Stimulated activated CD4-positive, alpha-beta T cell treated with anti-CD3 and anti-CD28 coated beads, Interleukin-4, amount 100 ng/mL, for 4 hours (primary cell): ENCODE measurements at places on chromosomes 7 and 10.

DNA sequence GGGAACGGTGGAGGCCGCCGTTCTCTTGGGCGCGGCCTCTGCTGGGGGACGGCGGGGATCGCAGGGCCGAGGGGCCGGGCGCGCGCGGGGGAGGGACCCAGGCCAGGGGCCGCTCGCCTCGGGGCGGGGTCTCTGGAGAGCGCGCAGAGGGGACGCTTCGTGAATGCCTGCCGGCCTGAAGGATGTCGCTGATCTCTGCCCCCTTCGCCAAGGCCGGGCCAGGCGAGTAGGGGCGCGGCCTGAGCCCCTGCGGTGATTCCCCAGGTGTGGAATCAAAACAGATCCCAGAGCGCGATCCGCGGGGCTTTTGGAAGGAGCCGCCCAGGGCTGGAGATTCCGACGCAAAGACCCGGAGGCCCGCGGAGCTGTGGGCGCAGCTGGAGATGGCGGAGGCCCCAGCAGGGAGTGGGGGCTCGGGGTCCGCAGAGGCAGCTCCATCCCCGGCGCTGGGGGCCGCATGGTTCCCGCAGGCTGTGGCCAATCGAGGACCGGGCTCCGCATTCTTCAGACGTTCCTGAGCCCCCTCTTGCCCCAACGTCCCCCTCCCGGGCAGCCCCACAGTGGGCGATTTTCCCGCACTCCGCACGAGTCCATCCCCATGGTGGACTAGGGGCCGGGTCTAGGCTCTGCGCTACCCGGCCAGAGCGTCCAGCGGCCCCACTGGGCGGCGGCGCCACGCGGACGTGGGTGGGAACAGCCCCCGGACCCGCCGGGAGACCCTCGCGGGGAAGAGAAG, 166.0 kb downstream of the ACTR3B start:
- no peak for DNase-seq

DNA sequence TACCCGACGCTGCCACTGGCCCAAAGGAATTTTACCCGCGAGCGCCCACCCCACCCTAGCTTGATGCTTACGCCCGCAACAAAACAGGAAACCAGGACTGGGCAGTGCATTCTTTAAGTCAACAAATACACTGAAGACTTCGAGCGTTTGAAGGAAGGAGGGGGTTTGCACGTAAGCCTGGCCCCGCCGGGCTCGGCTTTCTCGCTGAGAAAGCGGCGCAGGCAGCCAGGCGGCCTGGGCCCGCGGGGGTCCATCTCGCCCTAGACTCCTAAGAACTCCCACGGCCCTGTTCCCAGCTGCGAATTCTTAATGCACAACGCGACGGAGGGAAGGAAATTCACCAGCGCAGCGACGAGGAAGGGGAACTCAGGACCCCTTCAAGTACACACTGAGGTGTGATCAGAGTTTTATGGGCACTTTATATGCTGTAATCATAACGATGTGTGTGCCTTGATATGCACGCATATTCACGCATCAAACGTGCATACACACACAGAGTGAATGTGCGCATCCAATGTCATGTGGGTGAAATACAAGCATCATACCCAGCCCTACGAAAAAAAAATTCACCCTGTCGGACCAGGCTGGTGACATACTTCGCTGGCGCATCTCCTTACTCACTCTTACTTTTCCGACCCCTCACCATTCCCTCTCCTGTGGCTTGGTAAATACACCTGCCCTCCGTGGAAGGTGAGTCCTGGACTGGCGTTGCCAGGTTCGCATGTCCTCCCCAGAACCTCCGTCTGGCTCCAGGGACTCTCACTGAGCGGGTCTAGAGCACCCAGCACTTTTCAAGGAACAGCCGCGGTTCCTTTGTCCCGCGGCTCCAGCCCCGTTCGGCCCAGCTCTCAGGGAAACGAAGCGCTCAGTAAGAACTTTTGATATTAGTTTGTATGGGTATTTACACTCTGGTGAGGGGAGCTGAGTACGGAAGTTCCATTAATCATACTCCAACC, 5.7 kb upstream of the HOXA13 start:
- no peak for DNase-seq

DNA sequence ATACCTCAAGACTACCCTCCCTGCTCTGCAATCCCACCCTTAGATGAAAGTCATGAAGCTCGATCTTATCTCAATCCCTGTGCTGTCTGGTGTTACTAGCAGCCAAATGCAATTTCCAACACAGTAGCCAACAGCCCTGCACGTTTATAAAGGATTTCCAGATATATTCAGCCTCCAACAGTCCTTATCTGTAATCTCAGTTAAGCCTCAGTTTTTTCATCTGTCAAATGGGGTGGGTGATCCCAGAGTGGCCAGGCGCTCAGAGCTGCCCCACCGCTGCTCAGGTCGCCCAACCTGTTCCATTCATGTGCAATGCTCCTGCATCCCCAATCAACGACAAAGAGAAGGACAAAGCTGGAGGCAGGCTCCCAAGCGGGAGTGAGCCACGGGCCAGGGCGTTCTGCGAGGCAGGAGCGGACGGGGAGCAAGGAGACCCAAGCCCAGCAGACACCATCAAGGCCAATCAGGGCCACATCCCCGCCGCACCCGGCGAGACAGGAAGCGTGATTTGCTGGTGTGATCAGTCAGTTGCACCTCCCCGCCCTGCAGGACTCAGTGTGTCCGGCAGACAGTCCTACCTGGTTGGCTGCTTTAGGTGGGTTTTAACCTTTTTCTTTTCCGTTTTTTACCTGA, 19.7 kb downstream of the PDGFA start:
- DNase-seq, result no peak

GRCh38 chr10:98919899-98920298, 315.8 kb downstream of the HPSE2 start:
- no peak for DNase-seq

- DNase-seq, result peak; percentile 46
Observed at GRCh38 chr10:87761892-87762291, 56.1 kb downstream of the ATAD1 start.

DNA sequence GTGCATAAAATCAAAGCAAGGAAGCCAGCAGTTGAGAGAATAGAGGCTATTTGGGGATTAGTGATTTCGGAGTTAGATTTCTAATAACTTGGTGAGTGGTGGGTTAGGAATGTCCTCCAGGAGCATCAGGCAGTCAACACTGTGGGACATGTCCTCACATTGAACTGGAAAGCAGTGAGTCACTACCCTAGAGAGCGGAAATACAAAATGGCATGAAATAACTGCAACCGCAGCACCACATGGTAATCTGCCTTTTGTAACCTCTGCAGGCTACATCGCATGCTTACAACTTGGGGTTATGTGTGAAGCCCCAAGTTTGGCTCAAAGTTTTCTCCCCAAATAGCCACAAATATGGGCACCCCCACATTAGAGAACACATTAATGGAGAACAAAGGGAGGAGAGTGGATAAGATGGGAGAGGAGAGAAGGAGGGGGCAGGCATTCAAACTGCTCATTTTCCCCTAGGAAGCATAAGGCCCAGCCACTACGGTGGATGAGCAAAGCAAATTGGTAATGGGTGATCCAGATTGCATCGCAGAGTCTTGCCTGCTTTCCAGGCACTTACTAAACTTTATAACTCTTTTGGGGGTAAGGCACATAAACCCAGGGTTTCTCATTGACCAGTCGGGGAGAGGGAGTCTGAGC, 22.0 kb upstream of the SLF2 start:
- no peak for DNase-seq

DNA sequence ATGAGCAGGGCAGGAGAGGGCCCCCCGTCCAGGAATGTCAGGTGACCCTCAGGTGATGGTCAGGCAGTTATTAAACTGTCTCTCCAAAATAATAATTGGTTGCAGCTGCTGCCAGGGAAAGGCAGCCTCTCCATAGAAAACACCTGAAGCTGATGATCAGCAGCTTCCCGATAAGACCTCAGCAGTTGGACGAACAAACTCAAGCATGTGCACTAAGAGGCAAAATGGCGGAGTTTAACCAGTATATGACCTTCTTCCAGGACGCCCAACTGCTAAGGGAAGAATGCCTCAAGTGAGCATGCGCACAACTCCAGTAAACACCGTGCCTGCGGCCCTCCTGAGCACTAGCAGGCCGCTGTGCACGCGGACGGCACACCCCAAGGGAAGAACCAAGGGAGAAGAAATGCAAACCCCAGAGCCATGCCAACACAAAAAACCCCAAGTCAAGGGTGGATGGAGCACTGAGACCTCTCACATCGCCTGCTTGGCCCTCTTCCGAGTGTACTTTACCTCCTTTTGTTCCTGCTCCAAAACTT, 38.9 kb upstream of the ADARB2 start:
- DNase-seq, result no peak

DNA sequence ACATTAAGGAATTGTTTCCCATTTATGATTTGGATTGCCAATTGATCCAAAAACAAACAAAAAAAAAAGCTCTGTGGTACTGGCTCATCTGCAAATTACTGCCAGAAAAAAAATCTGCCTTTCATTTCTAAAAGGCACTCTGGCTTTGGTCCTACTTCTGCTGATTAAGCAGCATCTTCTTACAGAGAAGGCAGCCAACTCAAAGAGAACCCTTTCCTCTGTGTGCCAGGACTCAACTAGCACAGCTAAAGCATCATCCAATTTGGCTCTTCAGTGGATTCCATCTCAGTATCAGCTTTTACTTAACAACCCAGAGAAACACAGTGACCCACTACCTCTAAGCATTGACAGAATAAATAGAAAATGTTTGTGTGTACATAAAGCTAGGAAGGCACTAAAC, 80.6 kb downstream of the GSAP start:
- DNase-seq, result no peak

GRCh38 chr7:74272305-74273038, 16.7 kb upstream of the CLIP2 start:
- no peak for DNase-seq

DNA sequence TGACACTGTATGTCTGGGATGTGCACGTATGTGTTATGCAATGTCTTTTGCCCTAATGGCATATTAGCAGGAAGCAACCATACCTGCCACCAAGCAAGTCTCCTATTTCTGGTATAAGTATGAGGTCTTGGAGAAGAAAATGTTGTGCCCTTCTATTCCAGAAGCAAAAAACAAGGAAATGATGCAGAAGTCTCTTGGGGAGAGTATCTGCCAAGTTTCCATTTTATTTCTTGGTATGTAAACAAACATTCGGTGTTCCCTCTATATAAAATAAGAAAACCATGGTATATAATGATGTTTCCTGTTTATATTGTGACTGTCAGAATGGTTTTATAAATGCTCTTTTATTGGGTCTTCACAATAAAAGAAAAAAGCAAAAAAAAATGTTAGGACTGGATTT, 19.3 kb upstream of the MYO3A start:
- DNase-seq, result no peak

- DNase-seq, result no peak
Observed at GRCh38 chr10:27792216-27792615, 46.6 kb upstream of the MKX start.

DNA sequence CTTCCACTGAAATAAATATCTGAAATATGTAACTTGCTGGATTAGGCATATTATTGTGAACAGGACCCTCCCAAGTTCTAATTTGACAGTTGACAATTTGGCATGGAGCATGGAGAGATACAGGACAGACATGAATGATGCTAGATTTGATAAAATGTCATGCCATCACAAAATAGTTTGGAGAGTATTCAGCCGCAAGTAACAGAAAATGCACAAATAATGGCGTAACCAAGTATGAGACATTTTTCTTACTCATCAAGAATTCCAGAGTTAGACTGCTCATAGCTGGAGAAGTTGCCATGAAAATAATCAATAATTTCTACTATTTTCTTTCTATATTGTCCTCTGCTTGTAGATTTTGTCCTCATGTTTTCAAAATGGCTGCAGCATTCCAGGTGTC, 45.5 kb upstream of the GPAM start:
- no peak for DNase-seq

DNA sequence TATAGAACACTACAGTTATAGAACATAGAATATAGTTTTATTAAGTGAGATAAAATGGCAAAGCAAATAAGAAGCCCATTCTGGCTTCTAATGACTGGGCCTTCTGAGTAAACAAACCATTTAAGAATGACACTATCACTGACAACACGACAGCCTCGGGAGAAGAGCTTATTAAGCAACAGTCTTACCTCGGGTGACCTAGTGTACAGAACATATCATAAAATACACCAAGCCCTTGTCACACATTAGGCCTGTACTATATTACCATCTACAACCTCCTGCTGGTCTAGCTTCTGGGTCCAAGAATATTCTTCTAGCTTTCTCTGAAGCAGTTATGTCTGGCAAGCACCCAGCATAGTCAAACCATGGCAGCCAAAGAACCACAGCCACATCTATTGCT, 32.0 kb downstream of the CCDC186 start:
- DNase-seq, result no peak

GRCh38 chr10:110737886-110738634, 93.9 kb downstream of the RBM20 start:
- DNase-seq, result no peak

- no peak for DNase-seq
Observed at GRCh38 chr10:13810568-13810967, 223.8 kb downstream of the PRPF18 start.

DNA sequence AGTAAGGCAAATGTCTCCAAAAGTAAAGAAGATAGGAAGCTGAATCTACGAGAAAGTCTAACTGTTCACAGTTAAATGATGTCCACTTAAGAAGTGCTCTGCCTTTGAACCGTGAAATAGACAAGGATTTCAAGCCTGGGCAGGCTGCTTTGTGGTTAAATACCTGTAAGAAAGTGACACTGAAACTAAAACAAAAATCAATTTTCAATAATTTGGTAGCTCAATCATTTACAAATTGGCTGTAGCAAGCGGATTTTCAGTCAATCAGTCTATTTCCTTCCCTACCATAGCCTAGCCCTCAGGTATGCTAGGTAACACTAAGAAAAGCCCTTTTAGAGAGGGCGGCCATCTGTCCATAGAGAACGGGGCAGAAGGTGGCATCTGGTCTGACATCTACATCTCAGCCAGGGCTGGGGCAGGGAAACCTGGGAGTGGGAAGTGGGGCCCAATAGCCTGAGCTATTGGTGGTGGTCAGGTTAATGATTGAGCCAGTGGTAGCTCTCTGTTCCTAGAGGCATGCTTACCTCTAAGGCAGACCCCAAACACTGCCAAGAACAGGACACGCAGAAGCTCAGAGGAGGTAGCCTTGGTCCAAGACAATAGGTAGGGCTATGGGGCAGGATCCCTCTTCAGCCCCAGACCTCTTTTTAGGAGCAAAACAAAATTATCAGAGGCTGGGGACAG, 223.2 kb downstream of the CCSER2 start:
- no peak for DNase-seq

DNA sequence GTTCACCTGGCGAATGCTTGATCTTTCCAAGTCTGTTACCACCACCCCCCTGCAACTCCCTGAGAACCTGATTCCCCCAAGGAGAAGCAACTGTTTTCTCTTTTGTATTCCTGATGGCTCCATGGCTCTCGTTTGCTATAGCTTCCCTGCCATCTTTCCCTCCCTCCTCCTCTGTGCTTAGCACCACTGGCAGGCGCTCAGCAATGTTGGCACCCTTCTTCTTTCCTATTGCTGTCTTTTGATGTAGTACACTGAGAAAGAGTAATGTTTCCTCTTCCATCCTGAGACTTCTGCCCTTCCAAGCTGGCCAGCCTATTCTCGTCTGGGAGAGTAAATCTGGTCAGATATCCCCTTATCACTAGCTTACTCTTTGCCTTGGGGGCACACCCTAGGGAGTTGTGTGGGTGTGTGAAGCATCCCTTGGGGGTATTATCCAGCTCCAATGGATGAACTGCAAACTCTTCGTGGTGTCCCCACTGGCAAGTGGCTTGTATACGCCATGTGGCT, 74.0 kb downstream of the BMPER start:
- no peak for DNase-seq

GRCh38 chr10:14583252-14583651, 191.4 kb downstream of the FAM107B start:
- DNase-seq, result peak; percentile 62

- no peak for DNase-seq
Observed at GRCh38 chr7:4299431-4299830, 382.7 kb upstream of the FOXK1 start.
